ENCODE measurements at places on chromosomes 1 and 21.

GRCh38 chr1:63653976-63654375, 60.8 kb downstream of the PGM1 start:
- DNase-seq, result no peak

DNA sequence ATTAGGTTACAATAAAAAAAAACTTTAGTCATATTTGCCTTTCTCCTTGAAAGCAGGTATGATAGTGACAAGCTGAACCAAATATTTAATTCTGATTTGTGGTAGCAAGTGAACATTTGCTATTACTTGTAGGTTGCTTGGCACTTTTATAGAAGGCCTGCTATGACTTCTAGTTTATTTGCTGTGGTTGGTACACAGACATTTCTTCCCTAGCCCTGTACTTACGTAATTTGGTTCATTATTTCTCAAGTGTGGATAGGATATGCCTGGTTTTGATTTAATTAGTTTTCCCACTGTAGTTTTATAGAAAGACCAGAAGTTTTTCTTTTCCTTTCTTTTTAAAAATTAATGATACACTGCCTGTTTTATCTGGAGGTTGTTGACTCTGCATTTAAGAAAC, 55.9 kb downstream of the PPP2R5A start:
- no peak for DNase-seq

- no peak for DNase-seq
Measured at GRCh38 chr1:12552951-12553921, 64.8 kb downstream of the DHRS3 start.

DNA sequence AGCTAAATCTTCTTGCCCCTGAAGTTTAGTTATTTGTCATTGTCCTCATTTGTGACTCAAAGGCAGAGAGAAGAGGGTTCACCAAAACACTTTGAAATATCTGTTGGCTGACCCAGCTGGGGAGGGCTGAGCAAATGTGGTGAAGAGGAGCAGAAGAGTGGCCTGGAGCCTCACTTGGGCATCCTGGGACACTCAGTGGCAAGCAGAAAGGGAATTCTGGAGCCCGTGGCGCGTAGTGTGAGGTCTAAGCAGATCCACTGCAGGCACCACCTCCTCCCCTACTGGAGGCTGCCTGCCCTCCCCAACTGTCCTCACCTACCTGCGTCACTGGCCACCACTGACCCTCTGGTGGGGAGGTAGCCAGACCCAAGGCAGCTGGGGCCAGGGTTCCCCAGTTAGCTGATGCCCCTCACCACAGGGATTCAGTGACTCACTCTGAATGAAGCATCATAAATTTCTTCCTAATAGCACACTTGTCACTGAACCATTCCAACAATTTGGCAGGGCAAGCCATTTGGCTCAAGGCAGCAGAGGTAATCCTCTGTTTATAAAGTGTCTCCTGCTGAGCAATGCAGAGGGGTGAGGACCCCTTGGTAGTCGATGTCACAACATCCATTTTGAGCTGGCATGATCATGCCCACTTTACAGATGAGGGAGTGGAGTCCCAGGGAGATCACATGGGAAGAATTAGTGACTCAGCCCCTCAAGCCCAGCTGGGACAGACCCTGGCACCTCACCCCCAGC, 80.3 kb downstream of the NENF start:
- no peak for DNase-seq
